ENCODE measurements at places on chromosomes 3 and 15. TPM values are rescaled to one million over a fixed set of nuclear protein-coding genes. Genes with fewer than 3 reads are reported as not detected.

CORO2B gene
- total RNA-seq = 14.1 TPM

SLC28A2 gene
- total RNA-seq = not detected

DNA sequence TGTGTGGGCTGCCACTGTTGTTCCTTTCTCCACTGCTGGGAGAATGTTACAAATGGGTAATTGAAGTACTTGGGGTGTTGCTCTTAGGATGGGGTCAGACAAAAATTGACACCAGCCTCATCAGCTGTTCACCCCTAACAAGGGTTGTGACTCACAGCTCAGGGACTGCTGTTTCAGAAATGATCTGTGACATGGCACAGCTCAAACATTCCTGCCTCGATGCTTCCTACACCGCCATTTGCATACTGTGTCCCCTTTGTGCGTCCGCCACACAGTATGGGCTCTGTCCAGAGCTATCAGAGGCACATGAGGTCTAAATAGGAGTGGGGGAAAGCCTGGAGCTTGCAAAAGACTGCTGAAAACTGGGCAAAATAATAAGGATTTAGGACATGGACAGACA is 43.9 kb downstream of the CCNL1 start:
- no peak overlapping the region for H3K4me3 ChIP-seq
- H3K36me3 ChIP-seq = no peaks in the 10 kb centered on the region
- no peak for DNase-seq
- no peaks in the 10 kb centered on the region for H3K4me1 ChIP-seq
- no peak overlapping the region for H3K27ac ChIP-seq

GRCh38 chr3:195274259-195274966 is 3.5 kb upstream of the XXYLT1 start:
- H3K36me3 ChIP-seq = peaks cover 8% of the 10 kb centered on the region
- DNase-seq = no peak
- H3K27ac ChIP-seq = no peak overlapping the region

GRCh38 chr15:53811530-53811929 is 52.1 kb upstream of the WDR72 start:
- no peaks in the 10 kb centered on the region for H3K27me3 ChIP-seq
- no peaks in the 10 kb centered on the region for H3K4me1 ChIP-seq
- no peaks in the 10 kb centered on the region for H3K36me3 ChIP-seq
- H3K27ac ChIP-seq = no peak overlapping the region

DNA sequence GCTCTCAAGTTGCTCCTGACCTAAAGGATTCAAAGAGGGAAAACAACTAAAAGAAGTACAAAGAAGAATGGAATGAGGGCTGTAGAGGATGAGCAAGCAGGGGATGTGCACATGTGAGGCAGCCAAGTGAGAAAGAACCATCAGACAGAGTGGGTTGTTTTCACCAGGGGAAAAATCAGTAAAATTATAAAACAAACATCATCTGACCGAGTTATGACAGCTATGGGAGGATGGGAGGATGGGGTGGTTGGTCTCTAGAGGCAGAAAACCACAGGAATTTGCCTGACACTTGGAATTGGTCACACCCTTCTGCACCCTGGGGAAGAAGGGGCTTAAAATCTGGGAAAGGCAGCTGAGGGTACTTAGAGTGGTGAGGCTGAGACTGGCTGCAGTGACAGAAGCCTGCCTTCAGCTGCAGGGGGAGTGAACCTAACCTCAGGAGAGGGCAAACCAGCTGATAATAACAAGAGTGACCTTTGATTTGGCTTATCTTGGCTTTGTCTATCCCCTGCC is 10.1 kb downstream of the ARHGAP31 start:
- DNase-seq = peak; percentile 66
- peaks cover 34% of the 10 kb centered on the region for H3K36me3 ChIP-seq
- H3K4me3 ChIP-seq = no peak overlapping the region
- H3K27me3 ChIP-seq = no peaks in the 10 kb centered on the region
- H3K27ac ChIP-seq = peak overlapping the region; percentile 85
- peaks cover 59% of the 10 kb centered on the region for H3K4me1 ChIP-seq

- no peak overlapping the region for H3K27ac ChIP-seq
- H3K36me3 ChIP-seq = no peaks in the 10 kb centered on the region
- no peak overlapping the region for H3K4me3 ChIP-seq
- H3K4me1 ChIP-seq = no peaks in the 10 kb centered on the region
- H3K27me3 ChIP-seq = no peaks in the 10 kb centered on the region
These were observed 213.8 kb downstream of the LRTM1 start for GRCh38 chr3:54714035-54714434.

- H3K4me3 ChIP-seq = no peak overlapping the region
- H3K27me3 ChIP-seq = no peaks in the 10 kb centered on the region
- no peaks in the 10 kb centered on the region for H3K4me1 ChIP-seq
- no peak for DNase-seq
These were observed 6.9 kb downstream of the KNL1 start for GRCh38 chr15:40600956-40601355.

All from osteoblast (primary cell).